ENCODE measurements at places on chromosomes 6 and 20.

GRCh38 chr20:3407771-3408637 lies 535 bp upstream of the DNAAF9 start:
- DNase-seq = peak; percentile 91

GRCh38 chr6:42095776-42096541 lies 45.6 kb downstream of the TAF8 start:
- no peak for DNase-seq

- DNase-seq = no peak
These were observed 25.7 kb upstream of the PLN start for GRCh38 chr6:118522422-118522821.

- no peak for DNase-seq
These were observed 36.2 kb upstream of the OGFRL1 start for GRCh38 chr6:71252410-71252809.

GRCh38 chr20:48186447-48186846 lies 401.2 kb upstream of the SULF2 start:
- DNase-seq = no peak

Data from iPS-NIHi11 (cell line).